ENCODE measurements at places on chromosomes 5 and 9. TPM values are rescaled to one million over a fixed set of nuclear protein-coding genes. Genes with fewer than 3 reads are reported as not detected.

Gene POU4F3
- not detected for total RNA-seq

Gene PPIP5K2
- total RNA-seq, result 42.0 TPM

Gene PCDH1
- 3.8 TPM for total RNA-seq

Gene EGFLAM
- not detected for total RNA-seq

Gene GPR150
- not detected for total RNA-seq

Gene PHYKPL
- total RNA-seq, result 50.9 TPM

Gene INSL6
- total RNA-seq, result not detected

Gene FIBCD1
- not detected for total RNA-seq

Gene C9
- not detected for total RNA-seq

Gene SPINK1
- total RNA-seq, result not detected

Gene SNX30
- 5.8 TPM for total RNA-seq

Gene DOCK2
- 12.6 TPM for total RNA-seq

Gene TERT
- 0.72 TPM for total RNA-seq

Gene NRG2
- total RNA-seq, result 2.8 TPM

Gene TTLL11
- total RNA-seq, result 4.0 TPM

Gene OSMR
- 23.4 TPM for total RNA-seq

Gene PCDHB2
- 7.0 TPM for total RNA-seq

Gene HACD4
- 6.7 TPM for total RNA-seq

Gene OR1N2
- not detected for total RNA-seq

Gene ITK
- not detected for total RNA-seq

All from MG63 (cell line).